ENCODE measurements at places on chromosomes 11 and 22. TPM values are rescaled to one million over a fixed set of nuclear protein-coding genes. Genes with fewer than 3 reads are reported as not detected.

SMTNL1 gene
- total RNA-seq: not detected

RBFOX2 gene
- total RNA-seq: 0.99 TPM

HTR3A gene
- not detected for total RNA-seq

COMMD9 gene
- 46.6 TPM for total RNA-seq

SYNGR1 gene
- 10.0 TPM for total RNA-seq

TTC36 gene
- 2.0 TPM for total RNA-seq

GAB4 gene
- 1.6 TPM for total RNA-seq

DBX1 gene
- not detected for total RNA-seq

PTPRCAP gene
- total RNA-seq: 212 TPM

ESRRA gene
- 24.9 TPM for total RNA-seq

OR2AG2 gene
- total RNA-seq: not detected

MYOD1 gene
- not detected for total RNA-seq

MPZL3 gene
- total RNA-seq: 11.2 TPM

TRIM51 gene
- total RNA-seq: not detected

OR5D13 gene
- total RNA-seq: not detected

SCUBE2 gene
- not detected for total RNA-seq

TMPRSS13 gene
- 4.8 TPM for total RNA-seq

DUSP8 gene
- 5.1 TPM for total RNA-seq

PRDX5 gene
- 47.5 TPM for total RNA-seq

PIH1D2 gene
- not detected for total RNA-seq

All from naive thymus-derived CD8-positive, alpha-beta T cell (primary cell).